ENCODE measurements at places on chromosomes 3 and 15.

- DNase-seq = no peak
Observed at GRCh38 chr3:177294221-177294620, 96.9 kb upstream of the TBL1XR1 start.

- DNase-seq = no peak
Observed at GRCh38 chr15:100570735-100571313, 31.2 kb downstream of the LINS1 start.

DNA sequence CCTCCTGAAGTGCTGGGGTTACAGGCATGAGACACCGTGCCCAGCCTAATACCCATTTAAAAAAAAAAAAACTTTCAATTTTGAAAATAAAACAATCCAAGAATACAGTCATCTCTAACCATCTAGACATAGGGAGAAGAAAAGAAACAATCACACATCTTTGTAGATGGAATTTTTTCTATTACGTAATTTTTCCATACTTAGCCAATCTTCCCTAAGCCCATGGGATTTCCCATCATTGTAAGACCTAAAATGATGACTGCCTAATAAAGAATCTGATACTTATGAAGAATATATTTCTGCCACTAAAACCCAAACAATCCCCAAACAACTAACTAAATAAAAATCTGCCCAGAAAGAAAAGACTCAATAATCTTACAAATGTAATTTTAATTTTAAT, 88.7 kb downstream of the CBLB start:
- DNase-seq = no peak

GRCh38 chr3:184203526-184203925, 17.5 kb downstream of the ABCF3 start:
- DNase-seq = no peak

DNA sequence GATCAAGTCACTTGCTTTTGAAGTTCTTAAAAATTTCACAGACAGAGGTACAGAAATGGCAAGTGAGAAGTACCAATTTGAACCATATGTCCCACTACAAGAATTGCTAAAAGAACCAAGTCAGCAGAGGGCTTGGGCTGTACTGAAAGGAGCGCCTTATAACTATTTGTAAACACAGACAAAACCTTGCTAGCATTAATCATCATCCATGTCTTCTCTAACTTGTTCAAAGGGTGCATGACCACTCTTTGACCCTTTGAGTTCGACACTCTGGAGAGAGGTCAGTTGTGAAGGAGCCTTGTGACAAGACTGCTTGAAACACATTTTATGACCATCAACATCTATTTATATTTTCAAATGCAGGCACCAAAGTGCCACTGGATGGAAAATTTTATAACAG, 191.7 kb downstream of the PDZRN3 start:
- DNase-seq = no peak

GRCh38 chr15:59329570-59330350, 42.9 kb downstream of the MYO1E start:
- DNase-seq = no peak

GRCh38 chr15:29557171-29557570, 265.1 kb downstream of the TJP1 start:
- no peak for DNase-seq

- no peak for DNase-seq
Observed at GRCh38 chr3:29643034-29643425, 362.2 kb downstream of the RBMS3 start.

DNA sequence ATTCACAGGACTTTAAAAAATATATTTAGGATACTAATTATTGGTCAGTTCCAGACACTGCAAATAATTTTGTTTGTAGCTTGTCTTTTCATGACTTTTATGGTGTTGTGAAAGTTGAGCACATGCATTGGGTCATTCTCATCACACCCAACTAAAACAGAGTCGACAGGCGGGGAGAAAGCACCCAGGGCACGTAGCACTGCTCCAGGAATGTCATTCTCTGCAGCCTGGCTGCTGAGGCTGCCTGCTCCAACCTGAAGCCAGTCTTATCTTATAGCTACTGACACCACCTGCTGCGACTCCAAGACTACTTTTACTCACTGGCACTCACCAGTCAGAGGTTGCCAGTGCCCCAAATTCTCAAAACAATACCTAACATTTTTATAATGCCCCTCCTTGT, 56.9 kb downstream of the ACAD9 start:
- no peak for DNase-seq

DNA sequence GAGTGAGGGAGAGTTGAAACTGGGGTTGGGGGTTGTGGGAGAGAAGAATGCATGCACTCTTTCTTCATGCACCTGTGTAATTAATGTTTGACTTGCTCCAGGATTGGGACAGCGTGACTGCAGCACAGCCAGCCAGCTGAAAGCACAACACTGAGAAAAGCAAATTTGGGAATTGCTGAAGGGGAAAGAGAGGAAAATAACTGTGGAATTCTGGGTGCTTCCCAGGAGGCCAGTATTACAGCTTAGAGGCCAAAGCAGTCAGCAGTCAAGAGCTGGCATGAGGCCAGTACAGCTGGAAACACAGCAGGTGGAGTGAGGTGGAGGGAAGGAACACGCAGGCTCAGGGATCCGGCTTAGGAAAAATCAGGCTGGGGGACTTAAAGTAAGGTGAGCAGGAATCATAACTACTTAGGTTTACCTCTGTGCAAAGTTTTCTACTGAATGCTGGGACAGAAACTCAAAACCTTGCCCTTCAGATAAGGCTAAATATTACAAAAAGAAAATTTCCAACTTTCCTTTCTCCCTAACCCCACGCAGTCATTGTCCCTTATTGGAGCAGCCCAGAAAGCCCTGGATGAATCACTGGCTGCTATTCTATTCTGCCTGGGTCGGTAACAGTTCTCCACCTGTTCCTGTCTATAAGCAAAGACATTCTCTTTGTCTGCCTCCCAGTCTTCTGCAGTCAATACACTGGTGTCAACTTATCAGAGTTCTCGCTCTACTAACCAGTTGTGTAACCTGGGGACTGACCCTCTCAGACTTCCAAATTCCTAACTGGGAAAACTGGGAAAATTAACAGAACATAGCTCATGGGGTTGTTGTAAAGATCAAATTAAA, 167.2 kb downstream of the MAGI1 start:
- no peak for DNase-seq

- no peak for DNase-seq
Observed at GRCh38 chr15:42060797-42061196, 33.6 kb downstream of the PLA2G4D start.

DNA sequence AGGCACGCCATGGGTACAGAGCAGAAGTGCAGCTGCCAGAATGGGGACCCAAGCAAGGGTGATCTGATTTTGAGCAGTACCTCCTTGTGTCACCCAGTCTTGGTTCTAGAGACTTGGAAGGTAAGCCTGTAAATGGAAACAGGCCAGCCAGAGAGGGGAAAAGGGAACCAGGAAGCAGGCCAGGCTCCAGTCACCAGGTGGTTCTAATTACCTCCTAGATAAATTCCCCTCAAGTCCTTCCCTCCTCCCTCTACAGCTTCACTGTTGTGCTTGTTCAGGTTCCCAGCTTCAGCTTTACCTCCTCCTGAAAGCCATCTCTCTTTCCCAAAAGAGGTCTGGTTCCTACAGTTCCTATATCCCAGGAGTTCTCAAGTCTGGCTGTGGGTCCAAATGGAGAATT, 58.8 kb upstream of the SLC7A14 start:
- DNase-seq = no peak
